ENCODE measurements at places on chromosomes 7 and 10. TPM values are rescaled to one million over a fixed set of nuclear protein-coding genes. Genes with fewer than 3 reads are reported as not detected.
A peak's percentile ranks its signal among the peaks of the same experiment; 100 is the strongest.

DNA sequence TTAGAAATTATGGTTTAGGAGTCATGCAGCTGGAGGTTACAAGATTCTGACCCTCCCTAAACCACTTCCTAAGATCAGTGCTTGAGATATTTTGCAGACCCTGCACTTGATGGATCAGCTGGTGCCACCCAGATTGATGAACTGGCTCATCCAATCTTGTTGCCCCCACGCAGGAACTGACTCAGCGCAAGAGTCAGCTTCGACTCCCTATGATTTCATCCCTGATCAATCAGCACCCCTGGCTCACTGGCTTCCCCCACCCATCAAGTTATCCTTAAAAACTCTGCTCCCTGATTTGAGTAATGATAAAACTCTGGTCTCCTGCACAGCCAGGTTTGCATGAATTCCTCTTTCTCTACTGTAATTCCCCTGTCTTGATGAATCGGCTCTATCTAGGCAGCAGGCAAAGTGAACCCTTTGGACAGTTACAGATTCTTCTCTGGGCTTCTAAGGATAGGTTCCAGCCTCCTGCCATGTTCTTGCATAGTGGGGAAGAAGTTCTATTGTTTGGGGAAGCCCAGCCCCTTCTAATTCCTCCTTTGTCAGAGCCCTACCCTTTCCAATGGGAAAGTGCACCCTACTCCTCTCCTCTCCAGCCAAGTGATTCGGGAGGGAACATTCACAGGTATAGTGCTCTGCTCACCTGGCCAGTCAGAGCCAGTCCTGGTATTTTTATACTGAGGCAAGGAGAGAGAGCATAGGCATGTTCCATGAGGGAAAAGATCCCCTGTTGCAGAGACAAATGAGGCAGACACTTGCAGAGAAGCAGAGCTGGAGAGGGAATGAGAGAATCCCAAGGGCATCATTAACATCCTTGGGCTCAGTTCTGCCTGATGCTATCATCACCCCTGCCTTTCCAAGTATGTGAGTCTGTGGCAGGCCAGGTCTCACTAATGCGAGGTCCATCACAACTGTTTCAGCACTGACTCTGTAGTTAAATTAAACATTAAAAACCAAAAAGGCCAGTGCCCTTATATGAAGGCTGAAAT lies 224.4 kb upstream of the GALNT17 start:
- no peak for DNase-seq

GRCh38 chr7:155418304-155418703 lies 39.6 kb upstream of the EN2 start:
- DNase-seq = no peak

- no peak for DNase-seq
Observed at GRCh38 chr10:72812415-72812752, 81.2 kb upstream of the OIT3 start.

DNA sequence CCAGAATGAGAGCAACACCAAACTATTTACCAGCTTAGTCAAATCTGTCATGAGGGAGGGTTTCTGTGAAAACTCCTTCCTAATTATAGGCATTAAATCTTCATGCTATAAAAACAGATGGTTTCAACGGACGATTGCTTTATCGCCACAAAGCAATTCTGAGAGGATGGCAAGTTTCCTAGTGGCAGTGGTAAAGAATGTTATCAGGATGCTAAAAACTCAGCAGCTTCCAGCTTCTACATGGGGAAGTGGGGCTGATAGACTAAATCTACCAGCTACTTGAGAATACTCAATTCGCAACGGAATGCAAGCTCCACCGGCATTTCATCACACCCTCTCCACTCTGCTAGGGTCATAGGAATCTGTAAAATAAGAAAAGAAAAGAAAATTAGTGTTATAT lies 41.8 kb downstream of the JCAD start:
- no peak for DNase-seq

DNA sequence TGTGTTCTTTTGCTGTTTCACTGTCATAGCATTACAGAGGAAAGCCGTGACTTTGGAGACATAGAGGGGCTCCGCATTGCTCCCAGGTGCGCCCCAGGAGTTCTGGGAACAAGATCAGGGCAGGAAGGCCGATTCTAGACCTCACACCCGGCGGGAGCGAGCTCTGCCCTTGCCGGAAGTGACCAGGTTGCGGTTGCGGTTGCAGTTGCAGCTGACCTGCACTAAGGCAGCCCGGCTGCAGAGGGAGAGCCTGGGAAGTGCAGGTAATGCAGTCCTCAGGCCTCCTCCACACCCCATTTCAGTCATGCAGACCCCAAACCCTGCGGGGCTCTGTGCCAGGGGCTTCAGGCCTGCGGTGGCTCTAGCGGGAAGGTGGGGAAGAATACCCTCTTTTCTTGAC lies 130.0 kb upstream of the LANCL2 start:
- DNase-seq = no peak

DNA sequence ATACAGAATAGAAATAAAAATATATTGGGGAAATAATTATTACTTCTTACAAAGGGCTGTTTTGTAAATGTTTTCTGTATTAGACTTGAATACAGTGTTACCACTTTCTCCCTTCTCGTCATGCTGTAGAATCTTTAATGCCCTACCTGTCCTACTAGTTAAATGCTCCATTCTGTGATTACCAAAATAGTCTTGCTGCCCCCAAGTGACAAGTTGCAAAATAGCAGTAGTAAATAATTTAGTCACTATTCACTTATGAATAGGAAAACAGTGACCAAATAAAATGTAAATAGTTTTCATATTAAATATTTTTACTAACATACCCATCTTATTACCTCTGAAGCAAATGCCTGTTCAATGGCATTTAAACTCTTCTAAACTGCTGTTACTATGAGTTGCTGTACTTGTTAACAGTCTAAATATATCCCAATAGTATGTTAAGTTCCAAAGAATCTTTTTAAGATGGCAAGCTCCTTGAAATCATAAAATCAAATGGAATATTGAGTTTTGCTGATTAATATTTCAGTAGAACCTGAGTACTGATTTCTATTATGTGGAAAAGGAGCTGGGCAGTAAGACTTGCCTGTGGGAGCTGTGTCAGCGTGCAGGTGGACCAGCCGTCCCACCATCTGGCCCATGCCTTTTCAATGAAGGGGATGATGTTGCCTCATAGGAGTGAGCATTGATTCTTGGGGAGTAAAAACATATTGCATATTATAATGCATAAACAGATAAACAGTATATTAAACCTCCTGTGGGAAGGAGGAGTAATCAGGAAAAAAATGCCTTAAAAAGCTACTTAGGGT lies 18.1 kb upstream of the OIT3 start:
- peak; percentile 19 for DNase-seq

GRCh38 chr7:49150486-49150885 lies 226.1 kb downstream of the CDC14C start:
- DNase-seq = no peak

The OR2AE1 gene
- total RNA-seq = 0.39 TPM

The ASB15 gene
- total RNA-seq = not detected

The ZNF783 gene
- 22.9 TPM for total RNA-seq

The SPDYE2 gene
- total RNA-seq = not detected

The GDF10 gene
- not detected for total RNA-seq

All from glutamatergic neuron (in vitro differentiated cells).